Activated T-cell treated with anti-CD3 and anti-CD28 coated beads for 4 hours (primary cell): ENCODE measurements at places on chromosomes 7 and 10.

GRCh38 chr7:18698258-18698734, 202.7 kb downstream of the HDAC9 start:
- DNase-seq = no peak

DNA sequence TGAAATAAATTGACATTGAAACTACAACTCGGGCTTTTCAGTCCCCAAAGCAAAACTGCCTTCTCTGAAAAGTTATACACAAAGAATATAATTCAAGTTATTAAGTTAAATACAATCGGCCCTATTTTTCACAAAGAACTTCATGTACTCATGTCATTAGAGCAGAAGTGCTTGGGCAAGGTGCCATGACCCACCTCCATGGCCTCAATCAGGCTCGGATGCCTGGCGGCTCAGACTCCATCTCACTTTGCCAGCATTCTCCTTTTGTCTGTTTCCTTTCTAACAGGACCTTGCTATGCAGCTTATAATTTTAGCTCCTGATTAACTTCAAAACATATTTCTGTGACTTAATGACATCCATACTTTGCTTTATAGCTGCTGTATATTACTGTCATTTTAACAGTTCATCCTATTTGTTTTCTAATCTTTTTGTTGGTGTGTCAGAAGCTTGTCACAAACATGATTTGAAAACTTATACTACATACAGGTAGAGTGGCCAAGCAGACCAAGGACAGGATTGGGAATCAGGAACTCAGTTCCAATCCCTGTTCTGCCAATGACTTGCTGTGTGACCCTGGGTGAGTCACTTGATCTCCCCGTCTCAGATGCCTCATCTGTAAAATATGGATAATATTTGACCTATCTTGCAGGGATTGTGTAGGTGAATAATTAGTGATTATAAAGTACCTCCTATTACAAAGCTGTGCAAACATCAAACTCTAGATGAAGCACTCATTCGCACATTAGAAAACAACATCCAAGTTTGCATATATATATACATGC, 60.8 kb upstream of the ITGA8 start:
- DNase-seq = no peak

- DNase-seq = no peak
Observed at GRCh38 chr7:153641199-153641598, 411.0 kb upstream of the DPP6 start.

GRCh38 chr10:98404571-98405359, 10.2 kb downstream of the PYROXD2 start:
- DNase-seq = no peak

DNA sequence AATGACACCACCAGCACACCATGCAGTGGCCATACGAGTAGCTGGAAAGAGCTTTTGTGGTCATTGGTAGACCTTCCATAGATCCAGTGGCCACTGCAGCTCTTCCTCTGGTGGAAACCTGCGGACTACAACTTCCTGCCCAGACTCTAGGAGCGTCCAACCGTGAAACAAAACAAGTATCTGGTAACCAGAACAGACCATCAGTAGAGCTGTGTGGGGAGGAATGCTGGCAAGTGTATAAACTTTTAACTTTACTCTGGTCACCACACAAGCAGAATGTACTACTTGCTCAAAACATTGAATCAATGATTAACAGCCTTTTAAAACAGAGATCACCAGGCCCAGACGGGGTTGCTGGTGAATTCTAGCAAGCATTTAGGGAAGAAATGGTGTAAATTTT, 154.7 kb upstream of the DGKB start:
- DNase-seq = no peak

- DNase-seq = no peak
Observed at GRCh38 chr10:12559578-12560178, 210.3 kb downstream of the CAMK1D start.
